ENCODE measurements at places on chromosomes 7 and 10.

- peak; percentile 84 for DNase-seq
Measured at GRCh38 chr10:133258818-133259601, 17.7 kb downstream of the ADAM8 start.

DNA sequence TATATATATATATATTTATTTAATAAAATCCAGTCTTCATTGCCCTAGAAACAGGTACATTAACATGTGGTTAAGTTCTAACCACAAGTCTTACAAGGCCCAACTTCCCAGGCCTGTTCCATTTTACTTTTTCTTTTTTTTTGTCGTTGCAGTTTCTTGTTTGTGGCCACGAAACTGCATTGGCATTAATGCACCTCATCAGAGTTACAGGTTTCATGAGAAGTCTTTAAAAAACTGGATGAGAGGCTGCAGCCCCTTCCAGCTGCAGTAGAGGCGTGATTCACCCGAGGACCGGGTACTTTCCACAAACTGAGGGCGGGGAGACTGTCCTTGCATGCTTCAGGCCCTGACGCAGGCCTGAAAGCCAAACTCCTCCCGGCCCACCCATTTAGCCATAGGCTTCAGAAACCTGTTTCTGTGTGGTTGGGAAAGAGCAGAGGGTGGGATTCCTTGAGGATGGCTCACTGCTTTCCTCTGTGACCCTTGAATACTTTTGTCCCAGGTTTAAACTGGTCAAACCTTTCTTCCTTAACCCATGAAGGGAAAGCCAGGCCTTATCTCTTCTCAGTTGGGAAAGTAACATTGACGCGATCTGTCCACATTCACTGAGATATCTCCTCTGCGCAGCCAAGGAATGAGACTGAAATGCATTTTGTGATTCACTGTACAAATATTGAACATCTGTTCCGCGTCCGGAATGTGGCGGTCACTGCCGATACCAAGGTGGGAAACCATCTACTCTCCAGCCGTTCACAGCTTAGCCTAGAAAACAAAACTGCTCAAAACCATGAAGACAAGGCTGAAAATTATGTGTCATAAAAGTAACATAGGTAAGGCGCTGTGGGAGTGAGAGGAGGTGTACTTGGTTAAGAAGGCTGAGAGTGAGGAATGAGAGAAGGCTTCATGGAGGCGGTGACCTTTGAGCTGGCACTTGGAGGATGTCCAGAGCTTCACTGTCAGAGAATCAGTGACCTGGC is 311.7 kb downstream of the GATA3 start:
- peak; percentile 84 for DNase-seq

GRCh38 chr7:146116521-146117222 is at the start of gene CNTNAP2:
CNTNAP2 (plus strand) TSS chr7:146116801; CDS start chr7:146116877, 76 bp downstream.
- no peak for DNase-seq

DNA sequence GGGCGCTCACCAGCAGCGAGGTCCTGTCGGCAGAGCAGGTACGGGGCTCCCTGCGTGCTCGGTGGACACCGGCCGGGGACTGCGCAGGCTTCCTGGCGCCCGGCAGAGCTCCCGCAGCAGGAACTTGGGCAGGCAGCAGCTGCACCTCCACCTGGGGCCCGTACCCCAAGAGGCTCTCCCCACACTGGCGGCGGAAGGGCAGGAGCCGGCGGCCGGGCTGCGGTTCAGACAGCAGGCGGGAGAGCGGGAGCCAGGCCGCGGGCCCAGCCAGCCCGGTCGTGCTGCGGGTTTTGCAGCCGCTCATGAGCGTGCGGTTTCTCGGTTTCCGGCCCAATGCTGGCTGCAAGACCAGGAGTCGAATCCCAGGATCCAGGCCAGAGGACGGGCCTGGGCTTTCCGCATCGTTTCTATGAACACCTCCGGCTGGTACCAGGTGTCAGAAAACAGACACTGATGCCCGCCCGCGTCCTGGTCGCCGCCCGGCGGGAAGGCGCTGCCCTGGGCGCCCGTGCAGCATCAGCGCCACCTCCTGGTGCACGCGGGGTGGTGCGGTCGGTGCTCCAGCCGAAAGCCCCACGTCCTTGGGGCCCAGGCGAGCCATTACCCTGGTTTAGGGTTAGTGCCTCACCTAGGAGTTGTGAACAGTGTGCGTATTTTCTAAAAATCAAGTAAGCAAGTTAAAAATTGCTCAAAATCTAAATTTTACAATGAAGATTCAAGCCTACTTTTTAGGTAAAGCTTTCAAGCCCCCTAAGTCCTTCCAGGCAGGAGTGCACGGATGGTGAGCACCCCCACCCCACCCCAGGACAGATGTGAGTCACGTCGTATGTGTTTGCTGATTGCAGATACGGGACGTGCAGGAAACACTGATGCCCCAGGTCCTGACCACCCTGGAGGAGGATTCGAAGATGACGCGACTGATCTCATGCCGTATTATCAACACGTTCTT is 47.4 kb upstream of the PRKAR1B start:
- DNase-seq, result no peak

Measured in SW 1271 (cell line).